ENCODE measurements at places on chromosomes 16 and 17.

DNA sequence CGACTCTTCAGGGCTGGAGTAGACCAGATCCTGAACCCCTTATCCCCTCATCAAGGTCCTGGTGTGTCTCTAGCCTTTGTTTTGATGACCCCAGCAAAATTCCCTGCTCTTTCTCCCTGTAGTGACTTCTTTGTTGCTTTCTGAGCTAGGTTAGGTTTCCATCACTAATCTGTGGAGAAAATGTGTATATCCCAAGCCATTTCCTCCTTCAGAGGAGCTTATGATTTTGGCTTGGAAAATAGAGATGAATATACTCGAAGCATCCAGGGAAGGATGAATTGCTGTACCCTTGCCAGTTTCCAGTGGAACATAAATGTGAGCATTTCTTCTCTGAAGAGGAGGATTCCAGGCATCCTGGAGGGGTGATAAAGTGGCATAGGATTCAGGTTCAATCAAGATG, 55.8 kb downstream of the KSR1 start:
- no peak for DNase-seq

- DNase-seq = no peak
Measured at GRCh38 chr17:20983359-20983637, 59.5 kb downstream of the USP22 start.

GRCh38 chr16:31501226-31501965, 6.8 kb downstream of the RUSF1 start:
- DNase-seq = no peak

- DNase-seq = no peak
Measured at GRCh38 chr16:12673466-12673865, 130.2 kb downstream of the CPPED1 start.

DNA sequence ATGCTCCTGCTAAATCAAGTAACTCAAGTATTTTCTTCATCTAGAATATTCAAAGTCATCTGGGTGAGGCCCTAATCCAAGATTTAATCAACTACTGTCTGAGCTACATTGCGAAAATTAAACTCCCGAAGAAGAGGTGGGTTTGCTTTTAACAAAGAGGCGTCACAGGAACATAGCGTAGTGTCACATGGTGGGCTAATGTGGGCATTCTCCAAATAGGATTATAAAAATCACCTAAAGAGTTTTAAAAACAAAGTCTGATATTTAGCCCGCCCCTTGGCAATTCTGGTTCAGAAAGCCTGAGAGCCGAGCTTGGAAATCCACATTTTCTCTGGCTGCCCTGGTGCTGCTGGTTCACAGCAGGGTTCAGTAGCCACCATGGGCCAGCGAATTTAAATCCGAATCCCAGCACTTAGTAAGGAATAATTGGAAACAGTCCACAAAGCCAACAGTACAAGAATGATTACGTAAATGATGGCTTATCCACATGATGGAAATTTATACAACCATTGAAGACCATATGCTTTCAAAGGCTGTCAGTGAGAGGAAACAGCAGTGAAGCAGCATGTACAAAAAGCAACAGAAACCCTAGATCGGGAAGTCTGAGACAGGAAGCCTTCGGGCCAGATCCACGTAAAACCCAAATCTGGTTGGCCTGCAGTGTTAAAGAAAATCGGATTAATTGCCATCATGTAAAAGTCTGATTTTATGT, 8.8 kb downstream of the PMM2 start:
- DNase-seq = no peak

DNA sequence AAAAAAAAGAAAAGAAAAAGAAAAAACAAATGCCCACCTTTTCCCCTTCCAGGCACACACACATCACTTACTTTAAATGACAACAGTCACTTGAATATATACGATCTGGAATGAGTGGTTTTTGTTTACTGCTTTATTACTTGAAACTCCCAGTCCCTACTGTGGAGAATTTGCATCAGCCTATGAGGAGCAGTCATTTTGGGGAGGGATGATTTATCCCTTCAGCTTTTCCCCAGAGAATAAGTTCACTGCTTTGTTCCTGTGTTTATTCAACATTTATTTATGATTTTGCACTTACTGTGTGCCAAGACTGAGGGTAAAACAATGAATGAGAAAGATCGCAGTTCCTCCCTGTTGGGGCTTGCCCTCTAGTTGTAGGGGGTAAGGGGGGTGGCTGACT, 4.7 kb upstream of the ZNF423 start:
- no peak for DNase-seq

GRCh38 chr16:86925067-86925791, 346.9 kb downstream of the FOXL1 start:
- no peak for DNase-seq

GRCh38 chr17:55605705-55606487, 94.6 kb upstream of the SMIM36 start:
- no peak for DNase-seq

DNA sequence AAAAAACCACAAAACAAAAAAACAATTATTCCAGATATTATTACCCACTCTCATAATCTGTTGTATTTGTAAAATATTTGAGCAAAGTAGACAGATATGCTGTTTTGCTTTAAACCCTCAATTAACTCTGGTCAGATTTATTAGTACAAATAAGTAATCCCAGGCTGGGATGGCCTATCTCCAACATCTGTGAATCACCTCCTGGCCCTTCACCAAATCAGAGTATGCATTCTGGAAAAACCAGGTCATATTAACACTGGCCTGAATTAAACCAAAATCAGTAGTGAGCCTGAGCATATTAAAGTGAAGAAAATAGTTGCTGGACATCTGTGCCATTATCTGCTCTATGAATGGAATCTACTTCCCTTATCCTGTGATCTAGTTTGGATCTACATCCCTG, 41.0 kb downstream of the STAT3 start:
- DNase-seq = no peak

GRCh38 chr17:45135978-45136791, 698 bp downstream of the ACBD4 start:
- no peak for DNase-seq

GRCh38 chr16:10744370-10745030, 858 bp downstream of the NUBP1 start:
- DNase-seq = no peak

DNA sequence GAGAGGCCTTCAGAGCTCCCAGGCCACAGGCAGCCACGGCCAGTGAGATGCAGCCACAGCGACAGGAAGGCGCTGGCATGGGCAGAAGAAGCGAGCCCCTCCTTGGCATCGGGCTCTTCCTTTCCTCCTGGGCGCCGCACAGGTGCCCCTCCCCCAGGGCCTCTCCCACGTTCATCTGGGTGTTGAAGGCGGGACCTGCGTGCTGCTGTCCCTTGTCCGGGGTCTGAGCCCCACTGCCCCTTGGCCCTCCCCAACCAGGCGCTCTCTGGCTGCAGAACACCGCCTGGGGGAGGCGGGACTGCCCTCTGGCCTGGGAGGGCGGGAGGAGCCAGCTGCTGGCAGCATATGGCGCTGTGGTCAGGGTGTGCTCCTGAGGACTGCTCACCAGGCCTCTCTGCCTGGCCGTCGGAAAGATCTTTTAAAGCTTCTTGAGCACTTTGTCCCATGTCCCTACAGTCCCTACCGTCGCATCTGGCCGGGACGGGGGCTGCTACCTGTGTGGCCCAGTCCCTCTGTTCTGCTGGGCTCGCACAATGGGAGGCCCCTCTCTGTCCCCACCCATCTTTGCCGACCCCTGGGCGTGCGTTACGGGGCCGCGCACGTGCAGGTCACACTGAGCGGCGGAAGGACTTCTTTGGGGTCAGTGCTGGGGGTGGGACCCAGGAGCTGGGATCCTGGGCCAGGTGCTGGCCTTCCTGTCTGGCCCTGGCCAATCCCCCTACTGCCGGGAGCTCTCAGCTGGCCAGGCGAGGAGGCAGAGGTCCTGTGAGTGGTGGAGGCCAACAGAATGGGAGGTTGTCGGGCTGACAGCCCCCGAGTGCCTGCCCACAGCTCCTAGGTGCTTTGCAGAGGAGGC, 1.7 kb downstream of the SLC25A10 start:
- no peak for DNase-seq

GRCh38 chr16:4976611-4977145, 18.5 kb downstream of the SEC14L5 start:
- no peak for DNase-seq

All from iPS DF 19.7 (cell line).